ENCODE measurements at places on chromosomes 7 and 10. TPM values are rescaled to one million over a fixed set of nuclear protein-coding genes. Genes with fewer than 3 reads are reported as not detected.

OR2F2 gene
- not detected for total RNA-seq

PLCE1 gene
- 0.10 TPM for total RNA-seq

PIK3AP1 gene
- total RNA-seq: 0.10 TPM

NAMPT gene
- total RNA-seq: 289 TPM

CYP3A5 gene
- 0.24 TPM for total RNA-seq

ZCCHC24 gene
- total RNA-seq: 21.0 TPM

VAX1 gene
- total RNA-seq: not detected

EIF5AL1 gene
- total RNA-seq: 0.12 TPM

BTAF1 gene
- total RNA-seq: 19.0 TPM

- DNase-seq: no peak
These were observed 224.1 kb downstream of the BUB3 start for GRCh38 chr10:123378302-123378701.

DNA sequence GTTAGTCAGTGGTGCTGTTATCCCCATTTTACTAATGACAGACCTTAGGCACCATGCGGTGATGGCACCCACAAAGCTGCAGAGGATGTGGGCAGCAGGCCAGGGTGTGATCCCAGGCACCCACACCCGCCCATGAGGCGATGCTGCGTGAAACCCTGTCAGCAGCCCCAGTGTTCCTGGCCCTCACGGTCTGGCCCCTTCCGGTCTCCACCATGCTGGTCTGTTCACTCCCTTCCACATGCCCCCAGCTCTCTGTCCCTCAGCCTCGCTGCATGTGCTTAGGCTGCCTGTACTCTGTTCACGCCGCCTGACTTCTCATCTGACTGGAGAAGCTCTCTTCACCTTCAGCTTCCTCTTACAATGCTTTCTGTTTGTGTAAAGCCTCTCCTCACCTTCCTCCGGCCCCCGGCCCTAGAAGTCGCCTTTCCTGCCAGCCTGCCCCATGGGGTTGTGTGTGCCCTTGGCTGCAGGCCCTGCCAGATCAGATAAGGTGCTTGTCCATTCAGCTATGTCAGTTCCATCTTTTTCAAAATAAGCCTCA lies 17.6 kb upstream of the ORAI2 start:
- no peak for DNase-seq

DNA sequence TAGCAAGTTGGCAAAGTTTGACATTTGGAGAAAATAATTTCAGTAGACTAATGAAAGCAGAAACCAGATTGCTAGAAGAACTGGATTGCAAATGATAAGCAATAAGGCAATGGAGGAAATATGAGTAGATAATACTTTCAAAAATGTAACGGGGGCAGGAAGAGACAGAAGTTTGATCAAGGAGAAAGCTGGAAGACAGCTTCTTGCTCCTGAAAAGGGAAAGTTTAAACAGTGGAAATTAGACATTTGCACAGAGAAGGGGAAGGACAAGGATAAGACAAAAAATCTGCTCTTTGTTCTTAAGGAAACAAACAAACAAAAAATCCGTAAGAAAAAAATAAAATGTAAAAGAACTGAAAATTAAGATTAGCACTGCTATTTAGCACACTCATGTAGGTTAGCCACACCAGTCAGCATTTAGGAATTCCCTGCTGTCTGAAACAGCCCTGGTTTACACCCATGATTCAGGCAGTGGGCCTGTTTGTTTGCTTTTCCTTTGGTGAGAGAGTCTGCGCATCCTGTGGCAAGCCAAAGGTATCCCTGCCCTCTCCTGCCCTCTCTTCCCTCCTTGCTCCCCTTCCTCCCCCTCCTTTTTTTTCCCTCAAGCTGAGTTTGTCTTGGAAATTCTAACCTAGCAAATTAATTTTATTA lies 104.3 kb upstream of the CAV2 start:
- DNase-seq: peak; percentile 85

DNA sequence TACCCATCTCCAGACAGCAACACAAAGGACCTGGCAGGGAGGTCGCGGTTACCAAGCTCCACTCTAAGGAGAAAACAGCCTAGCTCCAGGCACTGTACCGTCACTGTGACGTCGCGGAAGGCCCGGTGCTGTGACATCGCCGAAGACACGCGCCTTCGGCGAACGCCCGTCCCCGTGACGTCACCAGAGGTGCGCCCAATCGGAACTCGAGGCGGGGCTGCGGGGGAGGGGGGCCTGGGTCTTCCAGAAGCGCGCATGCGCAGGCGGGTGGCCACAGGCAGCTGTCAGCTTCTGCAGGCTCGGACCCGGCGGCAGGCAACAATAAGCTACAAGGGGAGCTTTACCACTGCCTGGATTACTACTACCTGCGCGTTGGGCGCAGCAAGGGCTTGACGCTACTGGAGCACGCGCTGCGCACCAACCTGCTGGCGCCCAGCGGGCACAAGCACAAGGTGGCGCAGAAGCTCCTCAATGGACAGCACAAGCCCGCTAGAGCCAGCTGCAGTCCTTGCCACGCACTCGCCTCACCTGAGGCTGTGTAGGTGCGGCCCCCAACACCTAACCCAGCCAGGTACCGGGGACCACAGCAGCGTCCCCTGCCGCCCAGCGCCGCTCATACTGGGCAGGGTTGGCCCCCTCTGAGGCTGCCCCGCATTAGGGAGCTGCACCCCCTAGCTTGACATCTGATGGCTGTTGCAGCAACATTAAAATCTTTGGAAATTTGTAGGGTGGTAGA lies 208.4 kb downstream of the TPST1 start:
- peak; percentile 82 for DNase-seq

GRCh38 chr10:73641328-73642060 lies at the start of gene MYOZ1:
Gene MYOZ1, minus strand, starts transcription at chr10:73641474. Its CDS starts 1,457 bp downstream, at chr10:73640017.
- peak; percentile 36 for DNase-seq

- peak; percentile 27 for DNase-seq
These were observed 70.1 kb downstream of the GLRX3 start for GRCh38 chr10:130206216-130206737.

- no peak for DNase-seq
These were observed 7.8 kb downstream of the DCLRE1A start for GRCh38 chr10:113846036-113846435.

GRCh38 chr10:74363727-74364126 lies 212.7 kb downstream of the ADK start:
- DNase-seq: no peak

GRCh38 chr7:138903859-138904435 lies 77.2 kb downstream of the KIAA1549 start:
- no peak for DNase-seq

DNA sequence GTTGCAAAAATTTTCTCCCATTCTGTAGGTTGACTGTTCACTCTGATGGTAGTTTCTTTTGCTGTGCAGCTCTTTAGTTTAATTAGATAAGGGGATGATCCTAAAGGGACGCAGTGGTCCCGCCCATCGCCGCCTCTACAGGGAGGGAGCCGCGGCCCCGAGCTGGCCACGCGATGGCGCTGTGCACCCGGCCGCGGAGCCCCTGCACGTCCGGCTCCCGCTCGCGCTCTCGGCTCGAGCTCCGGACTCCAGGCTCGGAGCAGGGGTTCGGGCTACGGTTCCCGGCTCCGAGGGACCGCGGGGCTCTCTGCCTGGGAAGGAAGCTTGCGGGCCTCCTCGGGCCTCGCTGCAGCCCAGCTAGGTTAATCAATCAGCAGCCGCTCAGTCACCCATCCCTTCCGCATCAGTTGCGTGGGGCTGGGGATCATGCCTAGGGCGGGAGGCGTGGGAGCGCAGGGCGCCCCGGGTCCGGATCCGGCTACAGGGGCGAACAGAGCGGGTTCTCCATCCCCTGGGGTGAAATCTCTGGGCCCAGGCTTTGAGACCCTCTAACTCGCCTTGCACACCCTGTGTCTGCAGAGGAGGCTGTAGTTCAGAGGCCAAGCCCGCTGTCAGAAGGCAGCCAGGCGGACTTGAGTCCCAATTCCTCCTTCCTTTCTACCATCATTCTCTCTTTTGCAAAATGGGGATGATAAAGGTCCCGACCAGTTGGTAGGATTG lies 97.9 kb downstream of the WDR11 start:
- DNase-seq: peak; percentile 62

DNA sequence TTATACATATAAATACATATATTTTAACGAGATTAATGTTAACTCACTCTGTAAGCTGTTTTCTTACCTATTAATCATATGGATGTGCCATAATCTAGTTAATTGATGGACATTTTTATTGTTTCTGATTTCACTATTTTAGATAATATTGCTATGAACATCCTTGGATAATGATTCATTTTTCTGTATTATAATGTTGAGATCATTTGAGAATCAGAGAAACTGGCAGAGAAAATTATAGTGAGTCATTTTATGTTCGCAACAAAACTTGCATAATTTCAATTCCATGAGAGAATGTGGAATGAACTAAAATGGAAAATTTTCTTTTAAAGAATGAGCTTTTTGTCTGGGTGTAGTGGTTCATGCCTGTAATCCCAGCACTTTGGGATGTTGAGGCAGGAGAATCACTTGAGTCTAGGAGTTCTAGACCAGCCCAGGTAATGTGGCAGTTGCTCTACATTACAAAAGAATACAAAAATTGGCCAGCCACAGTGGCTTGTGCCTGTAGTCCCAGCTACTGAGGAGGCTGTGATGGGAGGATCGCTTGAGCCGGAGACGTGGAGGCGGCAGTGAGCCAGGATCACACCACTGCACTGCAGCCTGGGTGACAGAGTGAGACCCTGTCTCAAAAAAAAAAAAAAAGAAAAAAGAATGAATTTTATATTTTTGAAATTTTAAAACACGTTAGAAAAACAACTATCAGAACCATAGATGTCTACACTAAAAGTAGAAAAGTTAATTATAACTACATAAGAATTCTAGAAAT lies 40.5 kb downstream of the PAPSS2 start:
- DNase-seq: peak; percentile 7

- peak; percentile 56 for DNase-seq
These were observed 38.0 kb upstream of the SPOCK2 start for GRCh38 chr10:72126184-72126871.

GRCh38 chr10:126156012-126156411 lies 232.3 kb downstream of the ADAM12 start:
- no peak for DNase-seq

DNA sequence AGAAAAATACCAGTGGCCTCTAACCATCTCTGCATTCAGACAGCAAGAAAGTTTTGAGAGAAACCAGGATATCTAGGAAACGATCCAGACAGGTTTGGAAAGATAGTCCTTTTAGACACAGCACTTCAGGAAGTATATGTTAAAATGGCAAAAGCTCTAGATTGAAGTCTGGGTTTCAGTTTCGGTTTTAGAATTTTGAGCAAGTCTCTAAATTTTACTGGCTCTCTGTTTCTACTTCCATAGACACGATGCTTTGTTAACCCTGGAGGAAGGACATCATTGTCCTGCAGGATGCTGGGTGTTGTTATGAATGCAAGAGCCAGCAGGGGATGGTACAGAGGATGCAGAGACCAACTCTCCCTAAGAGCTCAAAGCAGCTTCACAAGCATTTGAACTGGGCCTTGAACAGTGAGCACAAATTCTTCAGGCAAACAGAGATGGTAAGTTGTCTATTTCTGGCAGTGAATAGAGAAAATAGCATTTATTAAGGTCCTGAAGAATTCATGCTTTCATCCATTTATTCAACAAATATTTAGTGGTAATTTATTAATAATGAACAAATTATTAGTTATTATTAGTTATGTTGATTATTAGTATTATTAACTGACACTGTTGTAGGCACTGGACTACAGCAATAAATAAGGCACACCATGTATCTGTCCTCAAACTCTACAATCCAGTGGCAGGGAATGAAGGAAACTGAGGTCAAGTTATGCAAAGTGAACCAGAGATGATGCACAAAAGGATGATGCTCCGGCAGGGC lies 152.7 kb upstream of the NRP1 start:
- peak; percentile 87 for DNase-seq

DNA sequence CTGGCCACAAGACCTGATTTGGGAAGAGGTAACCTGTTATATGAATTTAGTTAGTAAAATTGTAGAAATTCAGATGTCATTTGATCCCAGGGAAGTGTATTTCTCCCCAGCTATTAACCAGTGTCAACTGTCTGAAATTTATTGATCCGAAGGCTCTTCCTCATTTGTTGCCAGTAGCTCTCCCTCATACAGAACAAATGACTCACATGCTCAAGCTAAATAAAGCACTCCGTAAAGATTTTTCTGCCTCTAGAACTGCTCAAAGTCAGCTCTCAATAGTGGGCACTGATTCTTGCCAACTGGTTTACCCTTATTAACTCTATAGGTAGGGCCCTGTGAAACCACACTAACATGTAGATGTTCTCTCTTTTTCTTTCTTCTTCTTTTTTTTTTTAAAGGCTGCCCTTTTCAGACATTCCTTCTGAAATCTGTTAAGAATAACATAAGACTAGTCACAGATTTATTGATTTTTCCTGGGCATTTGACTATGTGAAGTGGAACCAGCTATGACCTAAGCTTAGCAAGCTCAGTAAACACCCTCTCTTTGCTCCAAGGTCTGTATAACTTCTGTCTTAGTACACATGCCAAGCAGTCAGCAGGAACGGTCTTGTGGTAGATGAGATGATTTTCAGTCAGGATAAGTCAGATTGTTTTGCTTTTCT lies 21.8 kb downstream of the RPA3 start:
- DNase-seq: no peak

GRCh38 chr10:48456361-48456804 lies 148.5 kb downstream of the ARHGAP22 start:
- no peak for DNase-seq

- no peak for DNase-seq
These were observed 41.0 kb downstream of the VWA2 start for GRCh38 chr10:114279901-114280644.

DNA sequence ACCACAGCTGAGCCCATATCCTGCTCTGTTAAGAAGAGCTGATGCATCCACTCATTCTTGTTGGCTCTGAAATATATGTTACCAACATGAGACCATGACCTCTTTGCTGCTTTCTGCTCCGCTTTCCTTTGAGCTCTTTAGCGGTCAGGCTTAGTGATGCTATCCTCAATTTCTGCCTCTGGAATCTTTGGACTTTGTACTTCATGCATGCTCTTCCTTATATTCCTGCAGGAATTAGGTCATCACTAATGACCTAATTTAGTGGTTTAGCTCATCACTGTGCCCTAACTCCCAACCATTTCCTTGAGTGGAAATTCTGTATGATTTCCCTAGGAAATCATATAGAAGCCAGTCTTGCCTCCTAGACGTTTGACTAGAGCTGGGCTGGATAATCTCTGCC lies 119.5 kb downstream of the AOAH start:
- no peak for DNase-seq

DNA sequence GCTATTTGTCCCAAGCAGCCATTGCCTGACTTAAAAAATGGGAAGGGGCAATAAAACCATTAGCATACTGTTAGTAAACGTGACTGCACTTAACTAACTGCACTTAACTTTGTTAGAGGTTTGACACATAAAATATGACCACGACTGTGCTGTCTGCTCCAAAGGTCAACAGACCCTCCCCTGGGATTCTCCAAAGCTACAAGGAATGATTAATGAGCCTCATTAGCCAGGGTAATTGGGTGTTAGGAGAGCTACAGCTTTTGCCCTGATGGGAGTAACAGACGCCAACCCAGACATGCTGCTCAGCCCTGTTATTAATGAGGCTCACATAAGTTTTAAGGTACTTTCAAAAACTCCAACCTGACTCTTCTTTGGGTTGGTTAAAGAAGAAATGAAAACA lies 129.4 kb upstream of the PLPP4 start:
- DNase-seq: no peak

DNA sequence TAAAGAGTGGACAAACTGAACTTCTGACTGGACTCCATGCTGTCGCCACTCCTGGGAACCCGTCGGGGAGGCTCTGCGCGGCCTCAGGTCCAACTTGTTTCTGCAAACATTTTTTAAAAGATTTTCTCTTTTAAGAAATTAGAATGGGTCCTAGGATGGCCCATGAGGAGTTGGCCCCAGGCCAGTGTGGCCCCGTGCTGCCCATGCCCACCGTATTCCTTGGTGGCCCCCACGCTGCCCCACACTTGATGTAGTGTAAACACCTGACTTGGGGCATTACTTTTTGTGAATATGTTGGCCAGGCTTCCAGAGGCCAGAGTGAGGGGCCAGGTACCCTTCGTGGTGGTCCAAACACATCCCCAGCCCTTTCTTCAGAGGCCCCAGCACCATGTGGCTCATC lies 19.3 kb downstream of the ZNF316 start:
- DNase-seq: no peak
